ENCODE measurements at places on chromosomes 6 and 20.

- no peak for DNase-seq
These were observed 413.7 kb downstream of the RFPL4B start for GRCh38 chr6:112760831-112761230.

DNA sequence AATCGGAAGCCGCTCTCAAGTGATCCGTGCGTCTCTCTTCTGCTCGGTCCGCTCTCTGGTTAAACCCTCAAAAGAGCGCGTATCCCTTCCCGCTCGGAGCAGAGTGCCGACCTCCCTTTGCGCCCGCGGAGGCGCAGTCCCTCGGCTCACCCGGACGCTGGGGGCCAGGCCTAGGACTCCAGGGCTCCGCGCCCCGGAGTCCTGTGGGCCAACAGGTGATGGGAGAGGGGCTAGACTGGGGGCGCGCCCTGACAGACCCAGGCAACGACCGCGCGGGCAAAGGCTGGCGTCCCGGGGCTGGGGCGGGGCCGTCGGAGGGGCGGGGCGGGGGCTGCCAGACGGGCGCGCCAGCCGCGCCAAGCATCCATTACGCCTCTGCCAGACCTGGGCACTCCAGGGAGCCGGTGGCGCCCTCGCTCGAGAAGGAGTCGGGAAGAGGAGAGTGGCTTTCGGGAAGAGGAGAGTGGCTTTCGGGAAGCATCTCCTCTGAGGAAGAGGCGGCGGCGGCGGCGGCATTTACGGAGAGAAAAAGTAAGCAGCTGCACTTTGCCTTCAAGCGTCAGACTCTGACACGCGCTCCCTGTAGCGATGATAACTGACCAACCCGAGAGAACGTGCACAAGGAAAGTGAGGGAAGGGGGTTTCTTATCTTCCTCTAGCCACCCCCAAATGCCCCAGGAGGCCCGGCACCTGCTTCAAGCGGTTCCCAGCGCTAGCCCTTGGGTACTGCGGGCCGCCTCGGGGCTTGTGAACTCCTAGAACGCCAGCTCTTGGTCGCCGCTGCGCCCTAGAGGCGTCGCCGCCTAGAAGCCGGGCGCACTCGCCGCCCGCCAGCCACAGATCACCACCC lies 2.6 kb downstream of the EPHA7 start:
- no peak for DNase-seq

- DNase-seq = no peak
These were observed 6.5 kb upstream of the BCAS4 start for GRCh38 chr20:50788045-50788991.

DNA sequence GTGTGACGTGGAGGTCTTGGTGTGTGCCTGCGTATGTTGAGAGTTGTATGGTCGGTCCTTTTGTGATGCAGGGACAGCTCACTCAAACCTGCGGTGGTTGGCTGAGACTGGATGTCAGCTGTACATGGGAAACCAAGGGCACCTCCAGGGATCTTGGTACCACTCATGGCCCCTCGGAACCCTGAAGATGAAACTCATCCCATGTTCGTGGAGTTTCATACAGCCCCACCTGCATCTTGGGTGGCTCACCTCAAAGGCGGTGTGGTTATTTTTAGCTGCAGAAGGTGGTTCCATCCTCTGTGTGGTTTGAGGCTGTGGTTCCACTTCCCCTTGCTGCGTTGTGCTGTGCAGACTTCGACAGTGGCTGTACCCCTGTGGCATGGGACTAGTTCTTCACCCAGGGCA lies 52.6 kb upstream of the SLC22A1 start:
- DNase-seq = peak; percentile 40

Measured in CD4-positive, alpha-beta T cell treated with Interferon alpha-2 for 1 hour (primary cell).